ENCODE measurements at places on chromosomes 5 and 9.

GRCh38 chr5:170297589-170298462 lies at the start of gene LCP2:
LCP2 (minus strand) TSS chr5:170297777; CDS start chr5:170297611, 166 bp downstream.
- H3K4me3 ChIP-seq, result peak within 1 kb of the TSS; percentile 99
- H3K36me3 ChIP-seq, result peaks cover 39% of the 10 kb centered on the region
- H3K4me1 ChIP-seq, result peaks cover 65% of the 10 kb centered on the region
- H3K27ac ChIP-seq, result peak within 1 kb of the TSS; percentile 94
- no peak for DNase-seq
- H3K27me3 ChIP-seq, result no peaks in the 10 kb centered on the region

DNA sequence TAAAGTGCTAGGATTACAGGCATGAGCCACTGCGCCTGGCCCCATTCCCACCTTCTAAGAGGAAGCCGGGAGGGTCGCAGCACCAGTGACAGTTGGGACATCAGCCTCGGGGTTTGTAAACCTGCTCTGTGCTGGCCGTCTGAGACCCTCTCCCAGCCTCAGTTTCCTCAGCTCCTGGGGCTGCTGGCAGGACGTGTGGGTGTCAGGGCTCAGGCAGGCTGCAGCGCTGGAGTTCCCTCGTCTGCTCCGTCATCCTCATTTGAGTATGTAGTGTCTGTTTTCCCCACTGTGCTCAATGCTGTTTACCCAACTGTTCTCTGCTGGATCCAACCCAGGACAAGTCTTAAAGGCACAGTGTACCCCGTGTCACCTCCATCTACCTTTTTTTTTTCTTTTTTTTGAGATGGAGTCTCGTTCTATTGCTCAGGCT lies 2.0 kb upstream of the NINJ1 start:
- H3K27ac ChIP-seq, result peak overlapping the region; percentile 69
- H3K36me3 ChIP-seq, result no peaks in the 10 kb centered on the region
- peaks cover 65% of the 10 kb centered on the region for H3K4me1 ChIP-seq

GRCh38 chr9:17653947-17654465 lies 75.1 kb downstream of the SH3GL2 start:
- H3K4me3 ChIP-seq, result no peak overlapping the region
- no peak for DNase-seq
- no peaks in the 10 kb centered on the region for H3K36me3 ChIP-seq
- peaks cover 2% of the 10 kb centered on the region for H3K27me3 ChIP-seq
- H3K4me1 ChIP-seq, result no peaks in the 10 kb centered on the region

- H3K4me1 ChIP-seq, result no peaks in the 10 kb centered on the region
- H3K36me3 ChIP-seq, result no peaks in the 10 kb centered on the region
- H3K27me3 ChIP-seq, result no peaks in the 10 kb centered on the region
- no peak overlapping the region for H3K4me3 ChIP-seq
- no peak overlapping the region for H3K27ac ChIP-seq
- DNase-seq, result no peak
Observed at GRCh38 chr5:116546743-116547124, 27.9 kb downstream of the SEMA6A start.

DNA sequence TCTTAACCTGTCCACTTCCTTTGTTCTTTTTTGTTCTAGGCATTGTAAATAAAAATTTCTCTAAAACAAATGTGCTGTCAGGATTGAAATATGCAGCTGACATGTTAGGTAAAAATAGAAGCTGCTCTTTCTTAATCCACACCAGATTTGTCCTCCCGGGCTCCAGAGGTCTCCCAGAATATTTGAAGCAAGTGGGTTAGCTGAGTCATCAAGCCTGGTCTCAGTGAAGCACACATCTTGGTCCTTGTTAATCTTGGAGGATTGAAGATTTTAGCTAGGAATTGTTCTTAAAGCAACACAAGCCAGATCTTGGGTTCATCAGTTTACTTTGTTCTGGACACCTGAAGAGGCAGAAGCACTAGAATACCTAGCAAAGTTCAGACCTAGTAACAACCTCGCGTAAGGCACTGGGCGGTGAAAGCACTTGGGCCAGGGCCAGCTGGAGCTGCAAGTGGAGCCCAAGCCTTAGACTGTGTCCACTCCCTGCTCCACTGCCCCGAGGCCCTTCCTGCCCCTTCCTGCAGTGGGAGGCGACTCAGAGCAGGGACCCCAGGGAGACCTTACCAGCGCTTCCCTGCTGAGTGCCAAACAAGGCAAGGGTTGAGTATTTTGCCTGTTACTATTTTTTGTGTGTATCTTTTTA lies 36.5 kb downstream of the HABP4 start:
- no peak overlapping the region for H3K4me3 ChIP-seq
- peaks cover 3% of the 10 kb centered on the region for H3K4me1 ChIP-seq
- H3K36me3 ChIP-seq, result no peaks in the 10 kb centered on the region
- no peak overlapping the region for H3K27ac ChIP-seq

DNA sequence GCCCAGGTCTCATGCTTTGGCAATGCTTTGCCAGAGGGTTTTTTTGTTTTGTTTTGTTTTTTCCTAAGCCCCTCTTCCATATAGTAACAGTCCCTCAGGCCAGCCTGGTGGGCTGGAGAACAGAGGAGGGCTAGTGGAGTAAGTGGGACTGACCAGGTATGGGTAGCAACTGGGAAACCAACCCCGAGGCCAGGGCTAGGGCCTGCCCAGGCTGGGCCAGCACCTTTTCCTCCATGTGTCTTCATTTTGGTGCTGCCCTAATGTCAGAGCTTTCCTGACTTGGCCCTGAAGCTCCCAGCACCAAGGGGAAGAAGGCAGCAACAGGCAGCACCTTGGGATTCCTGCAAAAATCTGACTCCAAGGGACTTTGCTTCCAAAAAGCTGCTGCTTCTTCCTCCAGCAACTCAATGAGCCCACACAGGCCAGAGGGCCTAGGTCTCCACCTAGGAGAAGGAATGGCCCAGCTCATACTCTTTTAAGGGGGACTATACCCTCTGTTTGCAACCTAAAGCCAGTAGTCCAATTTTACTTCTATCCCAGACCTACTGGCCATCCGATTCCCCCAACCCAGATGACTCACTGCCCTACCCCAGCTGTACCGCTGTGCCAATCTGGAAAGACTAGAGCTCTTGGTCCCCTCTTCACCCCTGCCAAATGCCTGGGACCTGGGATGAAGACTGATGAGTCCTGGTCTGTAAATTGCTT lies 105.1 kb downstream of the PSD2 start:
- no peak overlapping the region for H3K27ac ChIP-seq
- no peaks in the 10 kb centered on the region for H3K36me3 ChIP-seq
- DNase-seq, result peak; percentile 4
- H3K4me1 ChIP-seq, result peaks cover 1% of the 10 kb centered on the region
- H3K4me3 ChIP-seq, result no peak overlapping the region

DNA sequence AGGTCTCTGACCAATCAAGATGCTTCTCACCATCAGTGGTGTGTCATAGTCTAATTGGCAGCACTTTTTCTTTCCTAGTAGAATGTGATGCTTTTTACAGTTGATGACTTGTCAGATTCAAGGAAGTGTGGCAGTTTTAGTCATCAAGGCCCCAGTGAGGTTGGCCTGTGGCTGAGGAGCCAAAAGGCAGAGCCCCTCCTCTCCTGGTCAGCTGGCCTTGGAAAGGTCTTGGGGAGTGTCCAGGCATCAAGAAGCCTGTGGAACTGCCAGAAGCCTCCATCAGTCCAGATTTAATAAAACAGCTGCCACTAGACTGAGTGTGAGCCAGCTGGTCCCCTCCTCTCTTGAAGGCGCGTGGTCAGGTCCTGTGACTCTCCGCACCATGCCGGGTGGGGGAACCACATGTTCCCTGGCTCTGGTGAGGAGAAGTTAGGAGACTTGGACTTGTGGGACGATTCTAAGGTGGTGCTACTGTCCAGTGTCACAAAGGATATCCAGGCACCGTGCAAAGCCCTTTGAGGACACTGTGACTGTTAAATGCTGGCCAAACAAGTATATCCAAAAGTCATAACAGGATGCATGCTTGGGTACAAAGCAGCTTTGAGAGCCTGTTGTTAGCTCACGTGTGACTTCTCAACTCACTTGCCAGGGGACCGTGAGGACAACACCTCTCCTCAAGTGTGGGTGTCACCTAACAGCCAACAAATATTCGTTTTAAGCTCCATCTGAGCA lies 6.1 kb upstream of the ANGPTL2 start:
- peaks cover 9% of the 10 kb centered on the region for H3K27me3 ChIP-seq
- no peak overlapping the region for H3K27ac ChIP-seq
- H3K36me3 ChIP-seq, result no peaks in the 10 kb centered on the region
- H3K4me1 ChIP-seq, result no peaks in the 10 kb centered on the region
- DNase-seq, result no peak

DNA sequence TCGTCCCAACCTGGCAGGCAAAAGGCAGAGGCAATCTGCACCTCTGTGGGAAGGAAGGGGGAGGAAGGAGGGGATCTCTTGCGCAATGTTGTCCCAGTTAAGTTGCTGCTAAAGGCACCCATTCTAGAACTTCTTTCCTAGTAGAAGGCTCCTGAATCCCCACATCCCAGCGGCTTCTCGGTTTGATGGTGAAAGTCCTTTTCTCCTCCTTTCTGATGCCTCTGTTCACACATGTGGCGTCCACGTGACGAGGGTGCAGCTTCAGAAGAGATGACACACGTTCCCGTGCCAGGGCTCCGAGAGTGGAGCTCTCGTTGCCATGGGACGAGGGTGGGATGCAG lies 96.9 kb upstream of the FCN2 start:
- peaks cover 17% of the 10 kb centered on the region for H3K27me3 ChIP-seq
- no peak for DNase-seq
- H3K4me1 ChIP-seq, result no peaks in the 10 kb centered on the region
- H3K4me3 ChIP-seq, result no peak overlapping the region
- no peaks in the 10 kb centered on the region for H3K36me3 ChIP-seq

GRCh38 chr5:95850391-95850894 lies 27.9 kb upstream of the GLRX start:
- H3K36me3 ChIP-seq, result no peaks in the 10 kb centered on the region
- DNase-seq, result no peak
- no peak overlapping the region for H3K27ac ChIP-seq
- no peak overlapping the region for H3K4me3 ChIP-seq
- H3K4me1 ChIP-seq, result peaks cover 2% of the 10 kb centered on the region

- no peak for DNase-seq
- H3K27ac ChIP-seq, result no peak overlapping the region
- peaks cover 11% of the 10 kb centered on the region for H3K27me3 ChIP-seq
Observed at GRCh38 chr5:111772456-111773122, 15.6 kb upstream of the NREP start.

DNA sequence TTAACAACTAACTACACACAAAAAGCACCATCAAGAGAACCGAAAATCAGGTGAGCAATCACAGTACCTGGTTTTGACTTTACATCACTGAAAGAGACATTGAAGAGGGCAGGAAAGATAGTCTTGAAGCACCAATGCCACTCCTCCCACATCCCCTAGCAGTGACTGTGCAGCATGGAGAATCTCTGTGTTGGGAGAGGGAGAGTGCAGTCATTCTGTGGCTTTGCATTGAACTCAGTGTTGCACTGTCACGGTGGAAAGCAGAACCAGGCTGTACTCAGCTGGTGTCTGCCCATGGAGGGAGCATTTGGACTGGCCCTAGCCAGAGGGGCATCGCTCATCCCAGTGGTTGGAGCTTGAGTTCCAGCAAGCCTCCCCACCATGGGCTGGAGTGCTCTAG lies 40.4 kb downstream of the C5 start:
- H3K27ac ChIP-seq, result no peak overlapping the region
- H3K4me1 ChIP-seq, result no peaks in the 10 kb centered on the region
- H3K4me3 ChIP-seq, result no peak overlapping the region
- no peaks in the 10 kb centered on the region for H3K36me3 ChIP-seq
- H3K27me3 ChIP-seq, result no peaks in the 10 kb centered on the region

- peaks cover 27% of the 10 kb centered on the region for H3K4me1 ChIP-seq
- no peak for DNase-seq
- H3K36me3 ChIP-seq, result peaks cover 22% of the 10 kb centered on the region
- H3K27me3 ChIP-seq, result no peaks in the 10 kb centered on the region
- no peak overlapping the region for H3K27ac ChIP-seq
Observed at GRCh38 chr9:34654323-34655051, 2.5 kb downstream of the IL11RA start.

- no peaks in the 10 kb centered on the region for H3K4me1 ChIP-seq
- DNase-seq, result no peak
- H3K27ac ChIP-seq, result no peak overlapping the region
- no peaks in the 10 kb centered on the region for H3K27me3 ChIP-seq
- no peaks in the 10 kb centered on the region for H3K36me3 ChIP-seq
- H3K4me3 ChIP-seq, result no peak overlapping the region
Observed at GRCh38 chr5:116626272-116626723, 51.7 kb upstream of the SEMA6A start.

GRCh38 chr9:95107001-95107749 lies 210.3 kb downstream of the FANCC start:
- no peak for DNase-seq
- no peak overlapping the region for H3K4me3 ChIP-seq
- H3K4me1 ChIP-seq, result no peaks in the 10 kb centered on the region
- no peaks in the 10 kb centered on the region for H3K27me3 ChIP-seq

GRCh38 chr5:78016863-78017529 lies 240.9 kb upstream of the TBCA start:
- DNase-seq, result no peak
- H3K36me3 ChIP-seq, result peaks cover 41% of the 10 kb centered on the region
- no peak overlapping the region for H3K4me3 ChIP-seq
- H3K27ac ChIP-seq, result no peak overlapping the region
- H3K27me3 ChIP-seq, result no peaks in the 10 kb centered on the region

- H3K27ac ChIP-seq, result no peak overlapping the region
- H3K36me3 ChIP-seq, result no peaks in the 10 kb centered on the region
- H3K27me3 ChIP-seq, result no peaks in the 10 kb centered on the region
Observed at GRCh38 chr9:23496489-23497136, 329.4 kb downstream of the ELAVL2 start.

DNA sequence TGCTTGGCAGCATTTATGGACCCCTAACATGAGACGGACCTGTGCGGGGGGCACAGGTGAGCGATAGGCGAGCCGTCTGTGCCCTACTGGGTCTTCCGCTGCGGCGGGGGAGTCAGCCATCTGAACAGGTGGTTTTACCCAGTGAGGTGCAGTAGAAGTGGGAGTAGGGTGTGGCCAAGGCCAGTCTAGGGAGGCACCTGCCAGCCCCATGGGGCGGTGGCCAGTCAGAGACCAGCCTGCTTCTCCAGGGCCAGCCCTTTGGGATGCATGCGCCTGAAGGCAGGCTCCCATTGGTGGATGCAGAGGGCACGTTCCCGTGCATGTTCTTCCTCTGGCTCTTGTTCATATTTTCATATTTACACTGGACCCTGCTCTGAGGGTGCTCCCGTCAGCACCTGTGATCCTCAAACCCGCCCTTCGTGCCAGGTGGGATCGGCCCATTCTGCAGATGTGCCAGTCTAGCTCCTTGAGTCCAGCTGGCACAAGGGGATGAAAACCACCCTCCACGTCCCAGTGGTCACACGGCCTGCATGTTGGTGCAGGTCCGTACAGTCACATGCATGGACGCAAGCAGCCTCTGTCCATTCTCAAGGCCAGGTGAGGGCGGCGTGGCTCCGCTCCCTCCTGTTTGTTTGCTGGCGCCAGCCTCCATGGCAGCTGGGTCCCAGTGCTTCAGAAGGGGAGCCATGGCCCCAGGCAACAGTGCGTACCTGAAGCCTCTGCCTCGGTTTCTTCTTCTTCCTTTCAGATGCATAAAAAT lies 9.0 kb downstream of the COL5A1 start:
- no peaks in the 10 kb centered on the region for H3K4me1 ChIP-seq
- no peaks in the 10 kb centered on the region for H3K27me3 ChIP-seq
- no peaks in the 10 kb centered on the region for H3K36me3 ChIP-seq

- H3K4me1 ChIP-seq, result no peaks in the 10 kb centered on the region
- no peaks in the 10 kb centered on the region for H3K36me3 ChIP-seq
- no peak for DNase-seq
- H3K4me3 ChIP-seq, result no peak overlapping the region
- no peaks in the 10 kb centered on the region for H3K27me3 ChIP-seq
Observed at GRCh38 chr5:150245111-150245789, 44.3 kb downstream of the CAMK2A start.
